ENCODE measurements at places on chromosomes 6 and 20.

DNA sequence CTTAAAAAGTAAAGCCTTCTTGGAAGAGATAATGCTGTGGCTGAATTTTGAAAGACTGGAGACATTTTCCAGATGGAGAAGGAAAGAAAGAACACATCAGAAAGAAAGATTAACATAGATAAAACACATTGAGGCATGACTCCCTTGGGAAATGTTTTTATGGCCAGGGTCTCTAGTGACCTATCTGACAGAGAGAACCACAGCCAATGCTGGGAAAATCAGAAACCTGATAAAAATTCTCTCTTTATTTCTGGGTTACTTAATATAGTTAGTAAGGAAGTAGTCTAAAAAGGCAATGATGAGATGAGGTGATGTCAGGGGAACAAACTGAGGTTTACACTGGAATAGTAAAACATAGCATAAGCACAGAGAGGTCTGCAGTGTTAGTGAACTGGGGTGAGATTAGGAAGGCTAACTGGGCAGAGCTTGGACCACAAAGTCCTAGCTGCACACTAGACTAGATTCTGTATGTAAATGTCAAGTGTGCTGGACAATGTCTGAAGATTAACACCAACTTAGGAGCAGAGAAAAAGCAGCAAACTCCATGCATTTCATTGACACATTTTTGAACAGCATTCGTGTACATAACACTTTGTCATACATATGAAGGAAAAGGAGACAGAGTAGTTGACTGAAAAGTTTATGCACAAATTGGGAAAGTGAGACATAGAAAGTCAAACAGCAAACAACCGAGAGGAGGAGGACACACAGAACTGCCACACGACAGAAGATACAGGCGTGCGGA lies 31.0 kb downstream of the ELOVL2 start:
- DNase-seq = no peak

GRCh38 chr6:13375360-13375878 lies 47.1 kb upstream of the TBC1D7 start:
- DNase-seq = peak; percentile 27

DNA sequence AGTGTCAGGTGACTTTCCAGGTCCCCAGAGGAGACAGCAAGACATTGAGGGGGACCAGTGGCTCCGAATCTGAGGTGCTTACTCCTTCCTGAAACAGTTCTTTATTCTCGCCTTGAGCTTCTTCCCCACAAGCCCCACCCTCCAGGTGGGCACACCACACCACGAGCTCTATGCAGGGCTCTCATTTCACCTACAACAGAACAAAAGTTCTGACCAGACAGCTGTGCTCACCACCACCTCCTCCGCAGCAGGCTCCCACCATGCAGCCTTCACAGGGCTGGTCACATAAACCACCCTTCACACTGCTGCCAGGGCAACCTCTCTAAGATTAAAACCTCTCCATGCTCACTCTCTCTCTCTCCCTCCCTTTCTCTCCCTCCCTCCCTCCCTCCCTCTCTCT lies 384.5 kb upstream of the ARID1B start:
- DNase-seq = no peak

- no peak for DNase-seq
These were observed 88.5 kb downstream of the BCAS1 start for GRCh38 chr20:53981752-53982437.

DNA sequence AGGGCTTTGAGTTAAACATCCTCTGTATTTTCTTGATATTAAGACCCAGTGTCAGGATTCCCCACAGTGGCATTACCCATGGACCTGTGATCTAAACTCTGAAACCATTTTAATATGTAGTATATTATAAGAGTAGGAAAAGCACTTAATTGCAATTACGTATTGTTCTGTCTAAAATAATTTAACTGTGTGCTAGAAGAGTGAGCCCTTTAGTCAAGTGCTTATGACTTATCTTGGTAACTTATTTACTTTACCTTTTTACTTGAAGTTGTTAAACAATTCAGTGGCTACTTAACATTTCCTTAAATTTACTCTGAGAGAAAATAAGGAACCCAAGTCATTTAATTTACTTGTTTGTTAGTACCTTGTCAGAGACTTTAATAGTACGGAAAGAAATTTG lies 173.6 kb downstream of the CDKAL1 start:
- DNase-seq = no peak

GRCh38 chr6:114445846-114446245 lies 103.0 kb upstream of the HS3ST5 start:
- DNase-seq = no peak

- no peak for DNase-seq
These were observed 52.6 kb downstream of the CNKSR3 start for GRCh38 chr6:154457881-154458284.

DNA sequence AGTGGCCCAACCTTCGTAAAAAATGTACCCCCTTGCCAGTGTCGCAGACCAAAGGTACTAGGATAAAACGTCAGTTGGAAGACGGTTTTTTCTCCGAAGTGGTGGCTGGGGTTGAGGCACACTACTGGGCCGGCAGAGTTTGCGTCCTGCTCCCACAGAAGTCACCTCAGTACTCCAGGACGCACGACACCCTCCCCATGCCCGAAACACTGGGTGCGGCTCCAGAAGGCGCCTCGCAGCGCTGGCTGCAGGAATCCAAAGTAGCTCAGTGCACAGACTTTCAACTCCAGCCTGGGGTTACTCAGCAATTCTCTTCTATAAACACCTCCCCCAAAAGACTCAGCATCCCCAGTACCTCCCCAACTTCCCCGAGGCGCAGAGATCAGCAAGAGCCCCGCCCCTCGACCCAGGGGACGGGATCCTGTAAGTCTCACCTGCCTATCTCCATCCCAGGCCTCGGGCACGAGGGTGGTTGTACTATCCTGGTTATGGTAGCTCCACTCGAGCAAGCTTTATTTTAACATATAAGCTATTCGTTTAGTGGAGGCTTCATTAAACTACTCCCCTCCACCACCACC lies 88.2 kb downstream of the ZFP64 start:
- no peak for DNase-seq

DNA sequence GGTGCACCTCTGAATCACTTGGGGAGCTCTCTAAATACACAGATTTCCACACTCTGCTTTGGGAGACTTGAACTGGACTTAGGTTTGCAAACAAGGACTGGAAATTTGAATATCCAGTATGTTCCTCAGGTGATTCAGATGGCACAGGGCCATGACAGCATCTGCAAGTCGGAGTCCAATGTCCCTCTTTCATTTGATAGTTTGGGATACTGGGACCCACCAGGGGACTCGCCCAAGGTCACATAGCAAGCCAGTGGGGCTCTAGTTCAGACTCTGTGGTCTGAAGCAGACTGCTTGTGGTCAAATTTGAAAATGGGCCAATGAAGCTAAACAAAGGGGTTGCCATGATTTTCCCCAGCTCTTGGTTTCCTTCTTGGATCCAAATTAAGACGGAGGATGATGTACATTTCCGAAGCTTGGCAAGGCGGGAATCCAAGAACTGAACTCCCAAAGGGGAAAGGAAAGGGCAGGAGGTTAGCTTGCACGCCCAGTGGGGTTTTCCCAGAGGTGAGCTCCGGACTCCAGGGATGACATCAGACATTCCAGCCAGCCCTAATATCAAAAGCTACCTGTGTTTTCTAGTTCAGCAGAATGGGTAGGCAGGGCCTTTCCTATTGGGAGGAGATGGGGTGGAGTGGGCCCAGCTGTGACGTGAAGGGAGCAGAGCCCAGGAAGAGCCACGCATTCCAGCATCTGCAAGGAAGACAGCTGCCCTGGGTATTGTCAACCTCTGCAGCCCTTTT lies 3.4 kb upstream of the SYS1 start:
- no peak for DNase-seq

DNA sequence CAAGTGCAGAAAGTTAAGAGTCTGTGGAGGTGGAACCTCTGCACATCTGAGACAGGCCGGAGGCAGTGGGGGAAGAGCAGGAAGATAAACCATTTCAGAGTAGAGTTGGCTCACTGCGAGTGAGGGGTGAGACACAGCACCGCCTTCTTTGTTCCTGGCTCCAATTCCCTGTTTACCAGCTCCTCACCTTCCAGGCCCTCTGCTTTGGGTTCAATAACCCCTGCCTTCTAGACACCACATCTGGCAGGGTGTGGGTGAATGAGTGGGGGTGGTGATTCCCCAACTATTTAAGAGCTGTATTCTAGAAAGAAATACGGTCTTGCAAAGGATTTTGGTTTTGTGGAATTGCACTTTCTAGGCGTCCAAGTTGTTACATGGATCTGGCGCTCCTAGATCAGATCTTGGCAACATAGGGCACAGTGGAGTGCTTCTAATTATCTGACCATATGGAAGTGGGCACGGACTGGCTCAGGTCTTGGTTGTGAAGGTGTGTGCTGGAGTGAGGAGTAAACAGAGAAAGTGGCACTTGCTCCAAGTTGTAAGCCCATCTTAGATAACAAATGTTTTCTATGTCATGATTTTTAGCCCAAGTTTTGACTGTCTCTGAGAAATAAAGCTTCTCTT lies 141.6 kb upstream of the NRN1 start:
- DNase-seq = no peak

- no peak for DNase-seq
These were observed 25.1 kb upstream of the FAM8A1 start for GRCh38 chr6:17574866-17575560.

- no peak for DNase-seq
These were observed 163.0 kb downstream of the HDGFL1 start for GRCh38 chr6:22732176-22732970.

DNA sequence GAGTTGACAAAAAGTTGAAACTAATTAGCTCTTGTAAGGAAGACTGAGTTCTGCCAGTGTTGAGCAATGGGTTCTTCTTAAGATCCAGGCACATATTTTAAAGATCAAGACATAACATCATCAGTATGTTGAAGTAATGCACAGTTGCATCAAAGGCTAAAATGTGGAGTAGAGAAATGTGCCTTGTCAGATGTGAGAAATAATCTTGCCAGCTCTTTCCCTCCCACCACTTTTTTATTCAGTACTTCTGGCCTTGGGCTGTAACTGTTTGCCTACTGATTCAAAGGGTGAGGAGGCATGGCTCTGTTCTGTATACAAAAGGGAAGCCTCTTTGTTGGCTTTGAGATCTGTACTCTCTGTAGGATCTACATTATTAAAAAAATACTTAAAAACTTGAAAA lies 13.1 kb downstream of the PKIB start:
- DNase-seq = no peak

DNA sequence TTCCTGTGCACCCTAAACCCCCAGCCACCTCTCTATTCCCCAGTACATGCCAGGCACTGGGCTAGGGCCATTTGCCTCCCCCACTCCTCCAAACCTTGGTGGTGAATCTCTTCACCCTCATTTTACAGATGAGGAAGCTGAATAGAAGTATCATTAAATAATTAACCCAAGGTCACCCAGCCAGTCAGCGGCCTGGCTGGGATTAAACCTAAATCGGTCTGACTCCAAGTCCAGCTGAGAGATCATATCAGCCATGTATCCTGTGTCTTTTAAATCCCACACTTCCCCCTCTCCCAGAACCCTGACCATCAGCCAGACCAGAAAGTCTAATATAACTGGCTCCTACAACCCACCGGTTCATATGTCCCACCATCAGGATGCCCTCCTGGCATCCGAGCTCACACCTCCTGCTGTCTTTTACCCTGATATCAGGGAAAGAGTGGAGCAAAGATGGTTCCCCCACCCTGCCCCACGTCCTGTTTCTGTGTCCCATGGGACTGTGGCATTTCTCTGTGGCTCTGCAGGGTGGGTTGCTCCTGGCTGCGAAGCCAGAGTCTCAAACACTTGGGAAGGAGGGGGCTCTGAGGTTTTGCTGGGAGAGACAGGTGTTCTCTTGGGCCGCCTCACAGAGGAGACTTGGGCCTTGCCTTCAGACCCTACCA lies 145.3 kb downstream of the VEGFA start:
- no peak for DNase-seq

DNA sequence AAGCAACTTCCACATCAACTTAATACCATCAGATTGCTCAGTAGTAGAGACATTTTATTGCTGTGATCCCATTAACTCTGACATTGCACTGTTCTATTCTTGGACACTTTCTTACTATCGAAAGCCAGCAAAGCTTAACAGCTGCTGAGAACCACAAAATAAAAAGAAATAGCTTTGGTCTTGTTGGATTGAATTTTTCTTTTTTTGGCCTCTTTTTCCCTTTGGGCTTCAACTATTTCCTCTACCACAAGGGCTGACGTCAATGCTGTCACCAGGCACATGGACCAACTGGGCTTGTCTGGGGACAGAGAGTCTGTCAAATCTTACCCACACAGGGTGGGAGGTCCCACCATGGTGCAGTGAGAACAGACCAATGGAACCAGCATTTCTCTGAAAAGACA lies 63.4 kb upstream of the ENPP5 start:
- no peak for DNase-seq

GRCh38 chr20:63839620-63840019 lies 8.6 kb upstream of the ZBTB46 start:
- no peak for DNase-seq

DNA sequence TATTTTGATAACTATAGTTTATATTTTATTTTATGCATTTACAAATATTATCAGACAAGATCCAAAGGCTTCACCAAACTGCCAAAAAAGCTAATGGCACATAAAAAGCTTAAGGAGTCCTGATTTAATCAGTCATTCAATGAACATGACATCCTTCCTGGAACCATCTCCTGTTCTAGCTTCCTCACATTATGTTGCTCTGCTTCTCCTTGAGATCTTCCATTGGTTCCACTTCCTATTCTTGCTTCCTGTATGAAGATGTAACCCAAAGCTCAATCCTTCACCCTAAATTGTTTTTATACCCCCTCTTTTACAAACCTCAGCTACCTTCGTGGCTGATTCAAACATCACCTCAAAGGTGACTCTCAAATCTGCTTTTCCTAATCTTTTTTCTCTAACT lies 4.5 kb upstream of the BRD2 start:
- no peak for DNase-seq

Measured in CD4-positive, alpha-beta T cell treated with Interleukin-10 for 1 hour (primary cell).